ENCODE measurements at places on chromosomes 11 and 22. TPM values are rescaled to one million over a fixed set of nuclear protein-coding genes. Genes with fewer than 3 reads are reported as not detected.

SYT9 gene
- 0.27 TPM for total RNA-seq

CD3E gene
- total RNA-seq, result not detected

OR52N1 gene
- not detected for total RNA-seq

KCNQ1 gene
- 0.19 TPM for total RNA-seq

Measured in A549 treated with RU486 at 1 μM for 4 hours (cell line).